ENCODE measurements at places on chromosomes 5 and 9.
A peak's percentile ranks its signal among the peaks of the same experiment; 100 is the strongest.

GRCh38 chr5:127505905-127506304 is 11.5 kb upstream of the PRRC1 start:
- no peak for DNase-seq

DNA sequence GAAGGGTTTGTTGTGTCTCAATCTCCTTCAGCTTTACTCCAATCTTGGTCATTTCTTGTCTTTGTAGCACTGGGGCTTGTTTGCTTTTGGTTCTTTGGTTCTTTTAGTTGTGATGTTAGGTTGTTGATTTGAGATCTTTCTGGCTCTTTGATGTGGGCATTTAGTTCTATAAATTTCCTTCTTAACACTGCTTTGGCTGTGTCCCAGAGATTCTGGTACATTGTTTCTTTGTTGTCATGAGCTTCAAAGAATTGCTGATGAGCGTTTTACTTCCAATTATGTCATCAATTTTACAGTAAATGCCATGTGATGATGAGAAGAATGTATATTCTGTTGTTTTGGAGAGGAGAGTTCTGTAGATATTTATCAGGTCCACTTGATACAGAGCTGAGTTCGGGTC is 353.3 kb downstream of the MAN2A1 start:
- DNase-seq = no peak

GRCh38 chr5:22651355-22651754 is 201.8 kb downstream of the CDH12 start:
- DNase-seq = no peak

DNA sequence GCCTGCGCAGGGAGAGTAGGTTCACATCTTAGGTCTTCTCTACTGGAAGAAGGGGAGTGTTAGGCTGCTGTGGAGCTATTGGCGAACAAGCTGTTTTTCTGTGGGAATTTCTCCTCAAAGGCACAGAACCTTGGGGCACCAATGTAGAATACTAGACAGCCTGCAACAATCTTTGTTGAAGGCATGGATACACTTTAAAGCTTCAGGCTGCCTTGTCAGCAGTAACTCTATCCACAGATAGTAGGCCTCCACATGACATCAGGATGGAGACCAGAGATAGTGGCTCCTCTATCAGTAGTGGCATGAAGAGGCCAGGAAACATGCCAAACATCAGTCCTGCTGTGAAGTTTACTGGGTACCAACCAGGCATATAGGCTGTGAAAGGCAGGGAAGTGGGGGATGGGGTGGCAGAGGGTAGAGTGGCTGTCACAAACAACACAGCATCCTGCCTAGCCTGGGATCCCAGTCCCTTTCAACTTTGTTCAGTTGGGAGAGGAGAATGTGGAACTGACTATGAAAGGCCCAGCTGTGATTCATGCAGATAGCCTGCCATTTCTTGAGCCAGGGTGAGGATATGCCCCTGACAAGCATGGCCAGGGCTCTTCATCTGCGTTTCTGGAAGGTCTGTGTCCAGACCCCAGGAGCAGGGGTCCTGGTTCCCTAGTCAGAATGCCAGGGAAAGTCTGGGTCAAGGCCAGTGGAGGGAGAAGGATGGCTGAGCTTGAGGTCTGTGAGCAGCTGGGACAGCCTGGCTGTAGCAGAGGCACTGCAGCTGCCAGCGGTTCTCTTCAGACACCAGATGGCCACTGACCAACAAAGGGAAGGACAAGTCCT is 1.0 kb upstream of the HK3 start:
- DNase-seq = no peak

DNA sequence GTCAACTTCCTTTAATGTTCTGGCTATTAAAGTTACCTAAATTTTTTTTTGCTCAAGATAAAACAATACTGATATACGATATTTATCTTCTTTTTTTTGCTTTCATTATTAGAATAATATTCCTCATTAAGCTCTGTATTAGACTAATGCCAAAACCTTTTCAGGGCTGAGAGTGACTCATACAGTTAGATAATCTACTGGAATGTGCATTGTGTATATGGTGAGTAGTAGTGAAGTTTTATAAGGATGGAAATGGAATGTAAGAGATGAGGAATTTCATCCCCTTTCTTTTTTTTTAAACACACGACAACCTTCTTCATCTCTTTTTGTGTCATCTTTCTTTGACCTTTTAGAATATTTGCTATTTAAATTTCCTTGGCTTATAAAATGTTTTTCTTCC is 268.6 kb downstream of the ISL1 start:
- DNase-seq = no peak

- DNase-seq = no peak
Measured at GRCh38 chr5:129118405-129118804, 23.9 kb downstream of the ISOC1 start.

- no peak for DNase-seq
Measured at GRCh38 chr5:164301708-164302107, 796.3 kb downstream of the MAT2B start.

GRCh38 chr9:108057421-108058134 is 568.0 kb upstream of the KLF4 start:
- DNase-seq = peak; percentile 97

DNA sequence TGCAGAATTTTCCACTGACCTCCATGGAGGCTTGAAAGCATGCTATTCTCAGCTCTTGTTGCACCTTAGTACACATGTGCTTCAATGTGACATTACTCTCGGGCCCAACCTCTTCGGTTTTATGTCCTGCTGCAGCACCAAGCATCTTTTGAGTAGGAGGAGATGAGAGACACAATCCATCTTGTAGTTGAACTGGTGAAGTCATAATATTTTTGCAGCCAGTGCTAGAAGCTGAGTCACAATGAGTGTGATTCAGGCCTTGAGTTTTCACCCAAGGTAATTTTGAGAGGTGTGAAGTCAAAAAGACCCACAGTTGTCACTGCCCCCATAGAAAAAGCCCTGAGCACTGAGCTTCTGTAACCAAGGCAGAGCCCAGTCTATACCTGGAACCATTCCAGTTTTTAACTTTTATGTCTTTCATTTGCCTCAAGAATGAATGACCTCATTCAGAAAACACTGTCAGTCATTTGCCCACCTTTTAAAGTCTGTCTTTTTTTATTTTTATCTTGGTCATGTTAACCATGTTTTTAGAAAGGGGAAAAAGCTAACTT is 117.7 kb downstream of the ZNF462 start:
- DNase-seq = no peak

GRCh38 chr9:61671276-61671973 is 481.6 kb downstream of the SPATA31A7 start:
- no peak for DNase-seq

- DNase-seq = peak; percentile 54
Measured at GRCh38 chr5:151155775-151156506, 1.6 kb downstream of the ANXA6 start.

DNA sequence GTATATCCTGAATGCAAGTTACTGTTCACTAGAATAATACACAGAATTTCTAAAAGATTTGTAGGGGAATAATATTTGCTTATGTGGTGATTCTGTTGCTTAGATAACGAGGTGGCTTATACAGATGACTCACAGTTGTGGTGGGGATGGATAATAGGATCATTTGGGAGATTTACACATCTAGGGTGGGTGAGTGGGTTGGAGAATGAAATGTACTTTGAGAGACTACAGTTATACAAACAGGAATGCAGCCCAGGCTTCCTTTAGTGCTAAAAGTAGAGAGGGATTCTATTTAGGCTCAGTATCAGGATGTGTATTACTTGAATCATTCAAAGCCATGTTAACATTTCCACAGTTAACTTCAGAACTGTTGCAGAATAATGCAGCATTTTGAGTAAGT is 1.8 kb downstream of the CTXN3 start:
- DNase-seq = no peak

- DNase-seq = no peak
Measured at GRCh38 chr9:69364510-69365150, 39.6 kb downstream of the ENTREP1 start.

- peak; percentile 72 for DNase-seq
Measured at GRCh38 chr9:751137-752051, 90.1 kb upstream of the DMRT1 start.

DNA sequence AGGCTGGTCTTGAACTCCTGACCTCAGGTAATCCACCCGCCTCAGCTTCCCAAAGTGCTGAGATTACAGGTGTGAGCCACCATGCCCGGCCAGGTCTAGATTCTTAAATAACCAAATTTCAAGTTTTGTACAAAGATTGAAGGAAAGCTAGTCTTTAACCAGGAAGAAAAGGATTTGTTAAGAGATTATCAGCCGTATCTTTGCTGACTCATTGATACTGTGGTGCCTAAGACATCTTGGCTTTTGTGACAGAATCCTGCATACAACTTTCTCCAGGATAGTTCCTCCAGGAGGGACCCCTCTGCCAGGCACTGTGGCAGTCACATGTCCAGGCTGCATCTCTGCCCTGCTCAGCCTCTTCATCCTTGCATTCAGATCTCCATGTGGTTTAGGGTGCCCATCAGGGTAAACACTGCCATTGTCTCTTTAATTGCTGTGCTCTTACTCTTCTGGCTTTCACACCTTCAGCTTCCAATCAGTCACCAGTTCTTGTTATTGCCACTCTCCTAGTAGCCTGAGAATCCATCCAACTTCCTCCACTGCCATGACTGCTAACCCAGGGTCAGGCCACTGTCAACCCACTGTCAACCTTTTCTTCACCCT is 10.0 kb downstream of the MAP3K1 start:
- DNase-seq = no peak

DNA sequence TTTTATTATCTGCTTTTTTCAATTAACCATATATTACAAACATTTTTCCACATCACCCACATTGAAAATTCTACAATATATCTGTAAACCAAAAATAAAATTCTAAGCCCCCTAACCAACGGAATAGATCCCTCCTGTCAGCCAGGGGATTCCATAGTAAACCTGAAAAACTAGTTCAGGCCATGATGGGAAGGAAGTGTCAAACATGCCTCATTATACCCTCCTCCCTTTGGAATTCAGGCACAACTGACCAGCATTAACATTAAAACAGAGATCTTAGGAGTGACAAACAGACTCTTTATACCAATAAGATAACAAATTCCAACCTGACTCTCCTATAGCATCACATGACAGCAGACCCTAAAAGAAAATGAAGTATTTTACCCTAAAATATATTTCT is 113.7 kb upstream of the DMRT1 start:
- no peak for DNase-seq

GRCh38 chr5:7676455-7676854 is 174.5 kb downstream of the CFAP90 start:
- no peak for DNase-seq

- no peak for DNase-seq
Measured at GRCh38 chr5:141771031-141771430, 89.0 kb upstream of the ARAP3 start.

- no peak for DNase-seq
Measured at GRCh38 chr5:154737667-154738320, 17.4 kb upstream of the LARP1 start.
